Right forelimb (tissue), 1 donor: ENCODE measurements at places on chromosomes 7 and 10.

DNA sequence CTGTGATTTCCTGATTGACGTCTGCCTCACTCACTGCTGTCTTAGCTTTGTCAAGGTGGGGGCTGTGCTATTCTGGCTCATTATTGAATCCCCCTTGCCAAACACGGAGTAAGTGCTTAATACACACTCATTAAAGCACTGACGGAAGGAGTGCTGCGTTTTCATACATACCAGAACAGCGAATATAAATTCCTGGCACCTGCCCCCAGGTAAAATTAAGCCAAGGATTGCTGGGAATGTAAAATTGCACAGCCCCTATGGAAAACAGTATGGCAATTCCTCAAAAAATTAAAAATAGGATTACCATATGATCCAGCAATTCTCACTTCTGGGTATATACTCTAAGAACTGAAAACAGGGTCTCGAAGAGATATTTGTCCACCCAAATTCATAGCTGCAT is 6.6 kb downstream of the KLRG2 start:
- DNase-seq, result no peak

- no peak for DNase-seq
Measured at GRCh38 chr7:53485354-53485753, 449.9 kb downstream of the POM121L12 start.

GRCh38 chr7:70704831-70705346 is 427.1 kb upstream of the GALNT17 start:
- no peak for DNase-seq

GRCh38 chr7:106462365-106462859 is 177.6 kb upstream of the NAMPT start:
- no peak for DNase-seq

- DNase-seq, result no peak
Measured at GRCh38 chr10:47020471-47020870, 109.2 kb downstream of the PTPN20 start.
